ENCODE measurements at places on chromosomes 3 and 15. TPM values are rescaled to one million over a fixed set of nuclear protein-coding genes. Genes with fewer than 3 reads are reported as not detected.

- DNase-seq: no peak
Measured at GRCh38 chr3:150519026-150519425, 27.3 kb downstream of the SERP1 start.

DNA sequence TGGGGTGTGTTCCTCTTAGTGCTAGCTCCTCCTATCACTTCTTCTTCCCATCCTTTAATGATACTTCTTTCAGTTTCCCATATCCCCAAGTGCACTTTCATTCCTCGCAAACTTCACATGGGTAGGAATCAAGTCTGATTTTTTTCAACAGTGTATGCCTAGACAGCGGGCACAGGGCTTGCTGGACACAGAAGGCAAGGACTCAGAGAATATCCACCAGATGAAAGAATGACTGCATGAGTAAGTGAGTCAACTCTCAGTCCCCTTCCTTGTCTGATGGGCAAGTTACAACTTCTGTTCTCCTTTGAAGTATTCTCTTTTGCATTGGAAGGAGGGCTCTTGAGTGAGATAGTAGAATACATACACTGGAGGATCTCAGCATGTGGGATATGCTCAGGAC is 3.1 kb upstream of the SQOR start:
- DNase-seq: no peak

DNA sequence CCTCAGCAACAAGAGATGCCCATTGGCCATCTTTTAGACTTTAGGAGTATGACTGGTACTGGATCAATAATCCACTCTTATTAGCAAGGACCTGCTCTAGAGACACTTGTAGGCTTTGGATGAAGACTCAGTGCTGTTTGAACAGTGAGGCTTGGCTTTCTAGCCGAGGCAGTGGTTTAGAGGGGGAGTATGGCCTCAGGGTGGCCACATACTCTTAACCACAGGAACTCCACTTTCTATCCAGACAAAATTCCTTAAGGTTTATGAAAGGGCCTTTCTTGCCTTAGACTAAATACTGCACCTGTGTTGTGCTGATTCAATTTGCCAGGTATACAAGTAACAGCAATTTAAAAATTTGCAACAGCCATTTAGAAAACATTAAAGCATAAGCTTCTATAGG is 1046.3 kb downstream of the DIPK2A start:
- DNase-seq: no peak

DNASE1L3 gene
- 0.80 TPM for total RNA-seq

ANKRD63 gene
- not detected for total RNA-seq

TEX55 gene
- not detected for total RNA-seq

GRCh38 chr15:28271697-28272260 is 50.2 kb downstream of the HERC2 start:
- no peak for DNase-seq

STX19 gene
- 0.46 TPM for total RNA-seq

PROK2 gene
- 0.25 TPM for total RNA-seq

DNA sequence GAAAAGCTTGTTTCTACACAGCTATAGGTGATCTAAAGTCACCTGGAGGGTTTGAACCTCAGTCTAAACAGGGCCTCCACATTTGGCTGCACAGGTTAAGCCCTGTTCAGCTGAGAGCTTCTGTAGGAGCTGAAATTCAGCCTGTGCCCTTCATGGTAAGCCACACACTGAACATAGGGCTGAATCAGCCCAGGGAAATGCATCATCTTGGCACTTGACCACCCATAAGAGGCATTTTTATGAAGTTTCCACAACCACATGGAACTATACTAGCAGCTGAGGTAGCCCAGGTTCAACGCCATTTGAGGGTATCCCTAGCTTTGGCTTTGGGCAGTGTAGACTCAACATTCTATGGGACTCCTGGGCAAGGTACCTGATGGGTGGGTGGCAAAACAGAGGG is 126.8 kb downstream of the FAM174B start:
- no peak for DNase-seq

DNA sequence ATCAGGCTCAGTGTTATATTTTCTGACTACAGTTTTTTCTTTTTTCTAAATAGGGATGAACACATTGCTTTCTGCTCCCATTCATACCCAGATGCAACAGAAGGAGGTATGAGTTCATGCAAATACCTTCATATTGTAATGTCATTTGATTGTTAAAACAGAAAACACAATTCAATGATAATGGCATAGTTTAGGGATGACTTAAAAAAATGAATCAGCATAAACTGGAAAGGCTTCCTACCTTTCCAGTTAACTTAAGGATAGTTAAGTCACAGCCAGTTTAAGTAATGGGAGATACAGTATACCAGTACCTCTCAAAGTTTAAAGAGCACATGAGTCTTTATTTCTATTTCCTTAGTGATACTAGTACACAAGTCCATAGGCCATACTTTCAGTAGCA is 24.9 kb downstream of the KNL1 start:
- DNase-seq: no peak

DNA sequence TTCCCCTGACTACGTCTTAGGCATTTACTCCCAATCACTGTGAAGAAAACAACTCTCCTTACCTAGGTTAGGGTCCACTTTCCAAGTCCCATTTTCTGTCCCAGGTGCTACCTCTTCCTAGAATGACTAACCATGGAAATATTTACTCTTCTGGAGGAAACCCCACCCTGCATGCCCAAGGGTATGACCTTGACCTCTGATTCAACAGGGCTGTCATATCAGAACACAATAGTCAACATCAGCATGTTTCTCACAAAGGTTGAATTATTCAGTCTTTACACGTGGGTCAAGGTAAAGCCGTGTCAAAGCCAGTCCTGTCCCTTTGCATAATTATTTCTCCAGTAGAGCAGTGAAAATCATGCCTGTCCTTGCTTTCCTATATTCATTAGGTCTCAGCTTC is 4.3 kb upstream of the FRMD5 start:
- DNase-seq: no peak

CCR9 gene
- not detected for total RNA-seq

DNA sequence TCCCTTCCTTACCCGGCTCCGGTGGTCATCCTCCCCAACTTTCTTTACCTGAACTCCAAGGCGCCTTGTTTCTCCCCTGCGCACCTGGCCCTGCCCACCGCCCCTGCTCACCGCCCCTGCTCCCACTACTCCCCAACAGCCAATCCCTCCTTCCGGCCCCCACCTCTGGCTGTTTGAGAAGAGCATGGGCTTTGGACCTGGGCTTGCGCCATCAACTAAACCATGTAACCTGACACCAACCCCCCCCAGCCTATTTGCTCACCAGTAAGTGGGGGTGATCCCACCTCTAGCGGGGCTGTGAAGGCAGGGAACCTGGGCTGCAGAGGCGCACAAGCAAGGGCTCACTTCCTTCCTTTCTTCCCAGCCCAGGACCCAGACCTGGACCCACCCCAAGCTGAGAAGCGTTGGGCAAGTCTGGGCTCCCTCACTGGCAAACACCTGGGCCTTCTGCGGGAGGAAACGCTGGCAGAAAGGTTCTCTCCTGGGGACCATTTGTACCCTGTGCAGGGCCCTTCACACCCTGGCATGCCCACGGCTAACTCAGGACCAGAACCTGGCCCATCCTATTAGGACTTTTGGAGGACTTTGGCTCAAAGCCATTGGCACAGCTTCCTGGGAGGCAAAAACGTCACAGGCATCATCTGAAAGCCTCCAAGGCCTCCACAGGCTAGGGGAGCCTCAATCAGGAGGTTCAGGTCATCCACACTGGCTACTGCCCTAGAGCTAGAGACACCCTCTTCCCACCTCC is at the start of gene PLXNB1:
PLXNB1 (minus strand) TSS at position 127 of the 748 bp plus-strand sequence. CDS start 5,475 bp downstream, outside the sequence.
- DNase-seq: peak; percentile 87

DNA sequence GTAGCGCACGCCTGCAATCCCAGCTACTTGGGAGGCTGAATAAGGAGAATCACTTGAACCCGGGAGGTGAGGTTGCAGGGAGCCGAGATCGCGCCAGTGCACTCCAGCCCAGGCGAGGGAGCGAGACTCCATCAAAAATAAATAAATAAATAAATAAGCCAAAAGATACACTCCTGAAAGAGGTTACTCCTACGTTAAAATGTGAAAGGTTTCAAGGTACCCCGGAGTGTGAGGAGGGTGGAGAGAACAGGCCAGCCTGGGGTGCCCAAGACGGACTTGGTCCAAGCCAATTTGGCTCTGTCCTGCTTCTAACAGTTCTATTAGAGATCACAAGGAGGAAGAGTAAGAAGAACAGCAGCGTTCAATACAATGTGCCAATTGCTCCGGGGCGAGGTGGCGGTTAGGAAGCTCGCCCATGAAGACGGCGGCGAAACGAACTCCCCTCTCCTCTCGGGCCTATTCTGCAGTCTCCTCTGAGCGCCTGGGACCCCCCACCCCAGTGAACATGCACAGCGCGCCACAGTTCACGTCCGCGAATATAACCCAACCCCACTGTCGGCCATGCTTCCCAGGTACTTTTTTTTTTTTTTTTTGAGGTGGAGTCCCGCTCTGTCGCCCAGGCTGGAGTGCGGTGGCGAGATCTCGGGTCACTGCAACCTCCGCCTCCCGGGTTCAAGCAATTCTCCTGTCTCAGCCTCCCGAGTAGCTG is 942 bp downstream of the ELP6 start:
- DNase-seq: peak; percentile 32

LDHAL6B gene
- total RNA-seq: not detected

DNA sequence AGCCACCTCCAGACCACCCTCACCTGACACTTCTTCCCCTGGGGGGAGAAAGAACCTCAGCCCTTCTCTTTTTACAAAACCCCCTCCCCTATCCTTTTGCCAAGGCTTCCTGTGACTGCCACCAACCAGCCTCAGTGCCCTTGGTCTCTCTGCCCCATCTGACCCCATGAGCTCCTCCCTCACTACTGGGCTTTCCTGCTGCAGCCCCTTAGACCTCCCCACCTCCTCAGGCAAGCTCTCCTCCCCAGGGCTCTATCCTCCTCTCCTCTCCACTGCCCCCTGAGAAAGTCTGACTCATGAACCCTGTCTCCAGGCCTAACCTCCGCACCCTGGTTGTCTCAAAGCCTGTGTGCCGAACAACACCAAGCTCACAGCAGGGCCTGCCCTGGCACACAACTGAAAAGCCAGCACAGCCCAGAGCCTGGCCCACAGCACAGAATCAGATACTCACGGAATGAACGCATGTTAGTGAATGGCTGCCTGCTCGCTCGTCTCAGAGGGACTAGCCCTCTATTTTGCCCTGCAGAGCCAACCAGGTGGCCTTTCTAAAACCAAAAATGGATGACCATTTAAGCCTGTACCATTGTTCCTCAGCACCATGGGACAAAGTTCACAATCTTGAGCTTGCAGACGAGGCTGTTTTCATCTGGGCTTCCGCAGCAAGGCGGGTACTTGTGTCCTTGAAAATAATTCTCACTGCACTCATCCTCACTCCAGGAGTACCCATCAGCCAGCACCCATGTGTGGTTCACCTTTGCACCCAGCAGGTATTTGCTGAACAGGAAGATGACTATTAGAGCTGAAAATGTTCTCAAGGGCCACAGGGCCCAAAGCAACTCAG is 1.7 kb downstream of the CHDH start:
- DNase-seq: no peak

- no peak for DNase-seq
Measured at GRCh38 chr3:72187131-72187530, 402.2 kb upstream of the PROK2 start.

DNA sequence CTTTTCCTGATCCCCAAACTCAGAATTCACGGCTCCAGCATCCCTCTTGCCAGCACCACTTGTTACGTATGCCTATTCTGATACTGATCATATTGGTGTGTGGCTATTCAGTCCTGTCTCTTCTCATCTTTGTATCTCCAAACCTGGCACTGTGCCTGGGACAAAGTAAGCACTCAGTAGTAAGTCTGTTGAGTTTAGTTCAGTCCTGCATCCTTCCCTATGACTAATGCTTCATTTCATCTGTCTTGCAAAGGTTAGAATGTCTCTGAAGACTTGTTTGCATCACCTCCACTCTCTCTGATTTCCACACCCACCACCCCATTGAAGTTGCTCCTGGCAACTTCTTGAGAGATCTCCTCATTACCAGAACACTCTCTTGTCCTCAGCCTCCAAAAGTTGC is 80.3 kb downstream of the HMG20A start:
- DNase-seq: no peak

Measured in ovary (tissue), 10 donors.